Fibroblast of the conjunctiva (primary cell): ENCODE measurements at places on chromosomes 11 and 22.

- DNase-seq = peak; percentile 12
Measured at GRCh38 chr22:26461188-26461810, 22.3 kb downstream of the HPS4 start.

DNA sequence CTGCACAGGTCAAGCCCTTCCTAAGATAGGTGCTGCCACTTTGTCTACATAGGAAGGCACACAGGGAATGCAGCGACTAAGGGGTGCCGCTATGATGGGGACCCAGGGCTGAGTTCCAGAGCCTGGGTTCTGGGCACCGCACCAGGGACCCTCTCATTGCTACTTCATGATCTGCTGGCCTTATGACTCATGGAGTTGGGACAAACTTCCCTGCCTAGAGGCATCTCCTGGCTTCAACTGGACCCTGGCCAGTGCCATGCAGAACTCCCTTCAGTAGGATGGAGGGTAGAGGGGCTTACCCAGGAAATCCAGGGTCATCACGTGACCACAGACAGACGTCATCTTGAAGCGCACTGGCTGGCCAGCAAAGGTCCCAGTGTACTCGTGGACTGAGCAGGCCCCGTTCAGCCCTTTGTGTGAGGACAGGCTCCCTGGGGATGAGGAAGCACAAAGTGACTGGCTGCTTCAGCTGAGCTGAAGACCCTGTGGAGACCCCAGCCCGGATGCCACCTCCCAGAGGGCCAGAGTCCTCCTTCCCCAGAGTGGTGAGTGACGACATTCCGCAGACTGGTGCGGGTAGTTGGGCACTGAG is 8.4 kb downstream of the TOP3B start:
- no peak for DNase-seq

- DNase-seq = no peak
Measured at GRCh38 chr11:118223570-118223969, 1.2 kb downstream of the JAML start.

- DNase-seq = no peak
Measured at GRCh38 chr11:87239531-87239930, 201.8 kb downstream of the TMEM135 start.

DNA sequence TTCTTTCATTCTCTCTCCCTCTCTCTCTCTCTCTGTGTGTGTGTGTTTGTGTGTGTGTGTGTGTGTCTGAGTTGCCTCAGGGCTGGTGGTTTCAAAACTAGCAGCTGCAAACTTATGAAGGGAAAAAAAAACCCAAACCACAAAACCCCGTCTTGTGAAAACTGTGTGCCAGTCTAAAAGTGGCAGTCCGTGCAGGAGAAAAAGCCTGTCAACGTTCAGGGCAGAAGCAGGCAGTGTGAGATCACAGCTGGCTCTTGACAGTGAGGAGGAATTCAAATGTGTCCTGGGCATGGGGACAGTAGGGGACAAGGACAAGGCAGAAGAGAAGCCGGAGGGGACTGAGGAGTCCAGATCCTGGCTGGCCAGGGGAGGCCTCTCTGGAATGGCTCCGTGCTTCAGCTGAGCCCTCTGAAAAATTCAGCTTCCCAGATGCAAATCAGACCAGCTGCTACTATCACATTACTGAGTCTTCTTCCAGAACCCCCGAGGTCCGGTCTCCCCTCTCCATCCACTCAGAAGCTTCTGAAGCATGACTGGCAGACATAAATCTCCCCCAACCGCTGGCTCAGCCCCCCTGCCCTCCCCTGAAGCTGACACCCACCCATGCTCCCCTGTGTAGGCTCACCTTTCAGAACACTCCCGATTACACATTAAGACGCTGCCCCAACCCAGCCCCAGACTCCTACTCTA is 31.9 kb downstream of the FLI1 start:
- peak; percentile 9 for DNase-seq

GRCh38 chr22:28604966-28605761 is 74.5 kb downstream of the TTC28 start:
- DNase-seq = no peak

GRCh38 chr11:90629229-90629806 is 406.5 kb upstream of the CHORDC1 start:
- DNase-seq = no peak

- peak; percentile 31 for DNase-seq
Measured at GRCh38 chr11:126561327-126561893, 205.9 kb downstream of the ST3GAL4 start.

DNA sequence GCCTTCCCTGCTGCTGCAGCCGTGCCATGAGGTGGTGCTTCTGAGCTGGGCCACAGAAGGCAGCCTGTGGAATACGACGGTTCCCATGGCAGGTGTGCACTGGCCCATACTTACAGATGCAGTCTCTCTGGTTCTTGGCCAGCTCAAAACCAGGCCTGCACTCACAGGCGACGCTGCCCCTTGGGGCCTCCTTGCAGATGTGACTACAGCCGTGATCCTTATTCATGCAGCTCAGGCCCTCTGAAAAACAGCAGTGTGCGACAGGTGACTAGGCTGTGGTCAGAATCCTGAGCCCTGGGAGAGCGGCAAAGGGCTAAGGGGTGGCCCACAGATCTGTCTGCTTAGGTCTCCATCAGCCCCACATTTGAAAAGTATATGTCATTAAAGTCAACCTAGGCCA is 22.1 kb downstream of the SCUBE2 start:
- no peak for DNase-seq

- no peak for DNase-seq
Measured at GRCh38 chr11:81072273-81072672, 1631.4 kb upstream of the TENM4 start.

DNA sequence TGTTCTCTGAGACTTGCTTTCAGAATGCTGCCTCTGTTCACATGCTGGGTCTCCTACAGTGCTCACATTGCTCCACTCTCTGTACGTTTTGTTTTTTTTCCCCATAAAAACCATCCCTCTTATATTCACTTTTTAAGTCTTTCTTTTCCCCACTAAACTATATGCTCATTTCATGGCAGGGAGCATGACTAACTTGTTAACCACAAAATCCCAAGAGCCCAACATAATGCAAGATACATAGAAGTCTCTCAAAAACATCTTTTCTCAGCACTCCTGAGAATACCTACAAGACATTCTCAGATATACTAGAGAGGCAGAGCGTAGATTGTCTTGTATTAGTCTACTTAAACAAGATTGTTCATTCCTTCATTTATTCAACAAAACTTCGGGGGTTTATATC is 73.3 kb downstream of the FAM76B start:
- no peak for DNase-seq

DNA sequence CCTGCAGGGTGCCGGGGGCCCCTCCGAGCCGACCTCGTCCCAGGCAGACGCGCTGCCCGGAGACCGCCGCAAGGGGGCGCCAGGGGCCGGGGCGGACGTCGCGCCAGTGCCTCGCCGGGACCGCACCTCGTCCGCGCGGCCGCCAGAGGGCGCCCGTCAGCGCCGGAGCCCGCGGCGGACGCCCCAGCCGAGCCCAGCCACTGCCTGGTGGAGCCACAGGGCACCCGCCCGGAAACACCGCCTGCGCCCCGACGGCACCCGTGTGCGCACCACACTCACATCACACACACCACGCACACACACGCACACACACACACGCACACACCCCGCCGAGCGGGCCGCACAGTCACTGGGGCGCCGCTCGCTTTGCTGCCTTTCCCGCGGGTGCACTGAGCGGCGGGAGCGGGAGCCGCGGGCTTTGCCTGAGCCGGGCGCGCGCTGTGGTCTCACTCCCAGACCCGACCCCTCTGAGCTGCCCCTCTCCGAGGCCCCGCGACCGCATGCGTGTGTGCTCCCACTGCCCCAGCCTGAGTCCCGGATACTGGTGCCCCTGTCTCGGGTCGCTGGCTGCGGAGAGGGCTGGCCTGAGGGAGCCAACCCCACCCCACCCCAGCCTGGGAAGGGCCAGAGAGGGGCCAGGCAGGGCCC is 449.3 kb downstream of the OPCML start:
- DNase-seq = peak; percentile 9

- no peak for DNase-seq
Measured at GRCh38 chr22:34946339-34946985, 119.5 kb upstream of the ISX start.

DNA sequence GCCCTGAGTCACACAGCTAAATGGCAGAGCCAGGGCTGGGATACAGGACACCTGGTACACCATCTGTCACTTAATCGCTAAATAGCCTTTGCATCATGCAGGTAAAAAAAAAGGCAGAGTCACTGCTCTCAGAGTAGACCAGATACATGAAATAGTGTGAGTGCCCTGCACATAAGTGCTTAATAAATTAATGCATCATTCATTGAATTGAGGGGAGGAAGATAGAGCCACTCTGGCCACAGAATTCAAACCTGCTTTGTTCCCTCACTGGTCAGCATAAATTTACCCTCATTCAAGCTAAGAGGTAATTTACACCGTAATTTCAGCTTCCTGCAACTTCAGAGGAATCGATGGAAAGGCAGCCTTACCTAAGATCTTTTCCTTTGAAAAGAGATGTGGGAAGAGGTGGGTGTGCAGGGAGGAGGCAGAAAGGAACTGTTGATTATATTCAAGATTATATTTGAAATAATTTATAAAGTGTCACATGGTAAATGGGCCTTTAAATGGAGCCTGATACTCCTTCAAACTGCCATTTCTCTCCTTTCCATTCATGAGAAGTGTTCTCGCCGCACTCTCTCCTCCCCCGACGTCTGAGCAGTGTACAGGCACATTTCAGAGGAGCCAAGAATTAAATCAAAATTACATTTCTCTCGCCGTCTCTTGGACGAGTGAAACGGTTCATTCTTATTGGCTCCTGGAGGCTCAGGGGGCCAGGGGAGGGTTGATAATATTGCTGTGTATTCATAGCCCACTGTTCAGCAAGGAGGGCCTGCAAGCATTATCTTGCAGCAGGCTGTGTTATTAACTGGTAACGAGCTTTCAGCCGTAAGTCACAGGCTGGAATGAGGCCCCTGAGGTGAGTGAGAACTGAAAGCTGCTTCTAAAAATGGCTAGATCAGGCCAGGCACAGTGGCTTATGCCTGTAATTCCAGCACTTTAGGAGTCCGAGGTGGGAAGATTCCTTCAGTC is 52.2 kb upstream of the HMGXB4 start:
- DNase-seq = no peak

DNA sequence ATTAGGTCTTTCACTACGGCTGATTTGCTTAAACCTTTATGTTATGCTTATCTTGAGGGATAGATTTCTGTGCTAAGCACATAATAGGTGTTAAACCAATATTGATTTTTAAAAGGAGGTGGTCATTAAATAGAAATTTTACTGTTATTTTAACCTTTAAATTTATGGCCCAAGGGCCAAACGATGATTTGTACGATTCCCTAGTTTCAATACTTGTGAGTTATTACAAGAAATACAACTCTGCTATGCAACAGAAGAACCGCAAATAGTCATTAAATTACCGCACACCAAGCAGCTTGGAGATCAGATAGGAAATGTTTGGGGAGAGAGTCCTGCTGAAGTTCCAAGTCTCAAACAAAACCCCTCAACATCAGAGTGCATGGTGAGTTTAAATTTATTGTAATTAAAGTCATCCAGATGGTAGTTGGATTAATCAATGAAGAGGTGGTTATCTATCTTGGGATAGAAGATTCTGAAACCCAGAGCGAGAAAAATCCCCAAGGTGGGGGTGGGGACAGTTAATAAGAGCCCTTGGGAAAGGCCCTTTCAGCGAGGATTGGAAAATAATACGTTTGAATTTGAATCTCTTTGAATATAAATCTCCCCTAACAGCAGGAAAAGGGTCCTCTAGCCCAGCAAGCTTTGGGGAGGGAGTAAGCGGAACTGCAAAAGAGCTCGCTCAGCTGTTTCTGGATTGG is 805 bp upstream of the QSER1 start:
- no peak for DNase-seq

- no peak for DNase-seq
Measured at GRCh38 chr11:102704841-102705240, 728 bp downstream of the MMP27 start.
